Effector memory CD4-positive, alpha-beta T cell (primary cell): ENCODE measurements at places on chromosomes 4 and X.

DNA sequence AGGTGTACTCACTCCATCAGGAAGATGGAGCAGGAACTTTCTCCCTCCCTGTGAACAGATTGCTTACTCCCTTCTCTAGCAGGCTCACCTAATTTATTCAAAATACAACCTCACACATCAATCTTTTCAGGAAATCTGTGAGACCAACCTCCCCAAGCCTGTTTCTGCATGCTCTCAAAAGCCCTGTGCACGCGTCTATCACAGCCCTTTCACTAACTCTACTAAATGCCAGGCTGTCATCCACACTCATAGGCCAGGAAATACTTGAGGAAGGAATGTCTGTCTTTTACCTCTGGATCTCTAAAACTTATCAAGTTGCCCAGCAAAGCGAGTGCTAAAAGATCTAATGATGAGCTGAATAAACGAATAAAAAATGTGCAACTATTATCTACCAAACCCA is 11.2 kb downstream of the CAMK2D start:
- DNase-seq: no peak

GRCh38 chr4:137384476-137384875 is 147.8 kb downstream of the PCDH18 start:
- DNase-seq: no peak

DNA sequence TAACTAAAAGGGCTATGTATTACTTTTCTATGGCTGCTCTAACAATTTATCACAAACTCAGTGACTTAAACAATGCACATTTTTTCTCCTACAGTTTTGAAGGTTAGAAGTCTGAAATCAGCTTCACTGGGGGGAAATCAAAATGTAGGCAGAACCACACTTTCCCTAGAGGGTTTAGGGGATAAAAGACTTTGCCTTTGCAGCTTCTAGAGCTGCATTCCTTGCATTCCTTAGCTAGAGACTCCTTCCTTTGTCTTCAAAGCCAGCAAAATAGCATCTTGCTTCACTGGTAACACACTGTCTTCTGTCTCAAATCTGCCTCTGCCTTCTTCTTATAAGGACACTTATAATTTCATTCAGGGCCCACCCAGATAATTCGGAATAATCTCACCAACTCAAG is 152.4 kb upstream of the SPIN4 start:
- DNase-seq: no peak

- DNase-seq: no peak
Measured at GRCh38 chr4:3781193-3781886, 15.2 kb downstream of the ADRA2C start.

GRCh38 chrX:52424656-52425055 is 55.8 kb downstream of the XAGE2 start:
- DNase-seq: no peak

GRCh38 chr4:13980317-13981310 is 353.1 kb upstream of the BOD1L1 start:
- no peak for DNase-seq

GRCh38 chr4:141849778-141850177 is 213.4 kb downstream of the IL15 start:
- DNase-seq: no peak

DNA sequence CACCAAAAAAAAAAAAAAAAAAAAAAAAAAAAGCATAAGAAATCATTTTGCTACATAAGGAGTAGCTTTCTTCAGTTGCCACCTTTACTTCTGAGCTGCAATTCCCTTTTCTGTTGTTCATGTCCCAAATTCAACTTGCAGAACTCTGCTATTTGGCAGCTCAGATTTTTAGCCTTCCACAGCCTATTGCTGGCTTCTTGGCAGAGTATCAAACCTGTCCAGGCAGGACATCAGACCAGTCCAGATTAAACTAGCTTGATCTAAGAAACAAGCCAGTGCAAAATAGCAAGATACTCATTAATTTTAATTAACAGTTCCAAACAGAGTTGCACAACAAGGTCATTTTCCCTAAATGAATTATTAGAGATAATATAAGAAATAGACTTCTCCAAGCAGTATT is 123.6 kb upstream of the NR3C2 start:
- no peak for DNase-seq

DNA sequence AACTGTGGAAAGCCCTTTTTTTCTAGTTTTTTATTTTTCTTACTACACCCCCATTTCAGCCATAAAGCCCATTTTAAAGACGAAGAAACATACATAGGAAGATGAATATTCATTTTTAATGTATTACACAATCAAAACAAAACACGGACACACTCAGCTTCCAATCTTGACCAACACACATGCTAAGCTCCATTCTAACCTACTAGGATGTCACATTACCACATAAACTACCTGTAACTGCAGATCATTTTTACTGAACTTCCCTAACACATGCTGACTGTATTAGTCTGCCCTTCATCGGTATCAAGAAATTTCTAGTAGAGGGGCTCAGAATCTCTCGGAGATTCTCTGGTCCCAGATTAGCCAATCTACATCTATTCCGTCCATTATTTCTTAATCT is 1.8 kb downstream of the CCNI start:
- DNase-seq: no peak

- no peak for DNase-seq
Measured at GRCh38 chr4:186676531-186677161, 47.0 kb downstream of the FAT1 start.

GRCh38 chr4:185657183-185657582 is 121.9 kb upstream of the PDLIM3 start:
- no peak for DNase-seq

DNA sequence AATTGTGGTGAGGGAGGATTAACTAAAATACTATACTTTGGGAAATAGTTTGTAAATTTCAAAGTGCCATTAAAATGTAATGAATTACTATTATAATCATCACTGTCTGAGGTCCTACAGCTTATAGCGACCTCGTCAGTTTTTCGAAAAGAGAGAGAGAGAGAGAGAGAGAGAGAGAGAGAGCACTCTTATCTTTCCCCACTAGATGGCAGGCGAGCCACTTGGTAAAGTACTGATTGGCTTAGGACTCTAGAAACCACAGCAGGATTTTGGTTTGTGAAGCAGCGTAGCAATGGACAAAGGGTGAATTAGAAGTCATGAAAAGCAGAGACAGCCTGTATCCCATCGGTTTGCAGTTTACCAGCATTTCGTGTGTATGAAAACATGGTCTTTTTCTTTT is 52.5 kb downstream of the LINC00632 start:
- DNase-seq: no peak
